ENCODE measurements at places on chromosomes 12 and 14.

DNA sequence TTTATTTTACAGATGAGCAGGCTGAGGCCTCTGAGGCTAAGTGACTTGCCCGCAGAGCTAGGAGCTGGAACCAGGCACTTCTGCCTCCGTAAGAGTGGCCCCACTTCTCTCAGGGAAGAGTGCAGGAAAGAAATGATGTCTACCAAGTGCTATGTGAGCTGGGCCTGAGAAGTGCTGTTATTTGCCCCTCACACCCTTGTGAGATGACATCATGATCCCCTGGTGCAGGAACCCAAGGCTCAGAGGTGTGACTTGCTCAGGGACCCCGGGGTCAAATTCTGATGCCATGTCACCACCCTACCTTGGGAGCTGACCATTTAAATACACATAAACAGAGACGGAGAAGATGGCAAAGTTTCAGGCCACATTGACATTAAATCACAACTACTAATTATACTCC is 63.7 kb upstream of the DDX11 start:
- DNase-seq: no peak

DNA sequence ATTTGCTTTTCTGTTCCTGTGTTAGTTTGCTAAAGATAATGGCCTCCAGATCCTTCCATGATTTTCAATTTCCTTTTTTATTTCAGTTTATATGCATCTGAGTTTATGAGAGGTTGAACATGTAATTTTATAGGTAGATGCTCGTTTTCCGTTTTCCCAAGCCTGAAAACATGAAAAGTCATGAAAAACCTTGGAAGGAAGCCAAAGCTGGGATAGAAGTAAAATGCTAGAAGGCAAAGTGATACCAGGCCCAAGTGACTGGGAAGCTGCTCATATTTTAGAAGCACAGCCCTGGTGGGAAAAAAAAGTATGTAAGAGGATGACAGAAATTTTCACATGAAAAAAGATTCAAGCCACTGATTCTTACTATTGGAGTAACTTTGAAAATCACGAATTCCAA is 290.8 kb downstream of the PRKD1 start:
- DNase-seq: no peak

DNA sequence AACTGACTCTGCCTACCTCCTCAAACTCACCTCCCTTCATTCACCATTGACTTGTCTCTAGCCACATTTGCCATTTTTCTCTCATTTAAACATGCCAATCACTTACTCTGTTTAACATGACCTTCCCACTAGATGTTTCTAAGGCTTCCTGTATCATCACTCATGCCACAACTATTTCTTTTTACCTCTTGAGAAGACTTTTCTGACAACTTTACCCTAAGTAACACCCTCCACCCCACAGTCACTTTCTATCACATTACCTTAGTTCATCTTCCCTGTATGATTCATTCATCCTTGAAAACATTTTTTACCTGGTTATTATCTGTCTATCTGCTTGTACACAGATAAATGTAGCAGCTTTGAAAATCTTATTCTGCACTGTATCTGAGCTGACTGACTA is 19.4 kb downstream of the PLCZ1 start:
- DNase-seq: no peak

DNA sequence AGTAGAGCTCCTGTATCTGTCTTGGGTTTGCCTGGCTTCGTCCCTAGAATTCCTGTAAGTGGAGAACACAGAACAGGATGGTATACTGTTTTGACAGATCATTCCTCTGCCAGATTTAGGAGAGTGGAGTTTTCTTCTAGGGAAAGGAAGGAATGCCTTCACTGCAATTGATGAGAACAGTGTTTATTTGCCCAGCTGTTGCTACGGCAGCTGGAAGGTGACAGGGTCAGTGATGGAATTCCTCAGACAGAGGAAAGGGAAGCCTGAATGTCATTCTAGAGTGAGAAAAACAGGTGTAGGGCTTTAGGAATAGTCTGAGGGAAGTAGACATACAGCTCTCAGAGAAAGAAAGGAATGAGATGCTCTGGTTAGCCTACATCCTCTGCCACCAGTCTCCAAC is 11.7 kb downstream of the CSRNP2 start:
- no peak for DNase-seq

DNA sequence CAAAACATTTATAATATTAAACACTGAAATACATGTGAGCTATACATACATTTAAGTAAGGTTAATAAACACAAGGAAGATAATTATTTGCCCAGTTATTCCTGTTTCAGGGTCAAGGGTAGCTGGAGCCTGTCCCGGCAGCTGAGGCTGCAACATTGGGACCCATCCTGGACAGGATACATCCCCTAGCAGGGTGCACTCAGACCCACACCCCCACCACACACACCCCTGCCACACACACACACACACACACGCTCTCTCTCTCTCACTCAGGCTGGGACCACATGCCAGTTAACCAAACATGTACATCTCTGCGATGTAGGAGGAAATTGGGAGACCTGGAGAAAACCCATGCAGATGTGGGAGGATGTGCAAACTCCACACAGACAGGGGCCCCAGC is 112.6 kb upstream of the TMCC3 start:
- DNase-seq: no peak

DNA sequence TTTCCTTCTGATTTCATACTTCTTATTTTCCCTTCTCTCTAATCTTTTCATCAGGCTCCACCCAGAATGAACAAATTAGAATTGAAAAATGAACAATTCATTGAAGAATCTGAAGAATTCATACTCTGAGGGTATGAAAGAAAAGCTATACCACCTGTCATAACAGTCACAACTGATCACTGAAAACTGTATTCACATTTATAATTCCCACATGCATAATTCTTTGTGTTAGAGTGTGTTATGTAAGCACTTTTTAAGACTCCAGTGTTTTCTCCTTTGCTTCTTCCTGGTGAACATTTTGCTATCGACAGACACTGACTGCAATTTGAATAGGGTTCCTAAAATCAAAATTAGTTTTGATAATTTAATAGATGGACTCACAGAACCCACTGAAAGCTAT is 271.2 kb downstream of the SLC16A7 start:
- no peak for DNase-seq

- DNase-seq: no peak
Measured at GRCh38 chr14:101843665-101844064, 82.2 kb downstream of the PPP2R5C start.

DNA sequence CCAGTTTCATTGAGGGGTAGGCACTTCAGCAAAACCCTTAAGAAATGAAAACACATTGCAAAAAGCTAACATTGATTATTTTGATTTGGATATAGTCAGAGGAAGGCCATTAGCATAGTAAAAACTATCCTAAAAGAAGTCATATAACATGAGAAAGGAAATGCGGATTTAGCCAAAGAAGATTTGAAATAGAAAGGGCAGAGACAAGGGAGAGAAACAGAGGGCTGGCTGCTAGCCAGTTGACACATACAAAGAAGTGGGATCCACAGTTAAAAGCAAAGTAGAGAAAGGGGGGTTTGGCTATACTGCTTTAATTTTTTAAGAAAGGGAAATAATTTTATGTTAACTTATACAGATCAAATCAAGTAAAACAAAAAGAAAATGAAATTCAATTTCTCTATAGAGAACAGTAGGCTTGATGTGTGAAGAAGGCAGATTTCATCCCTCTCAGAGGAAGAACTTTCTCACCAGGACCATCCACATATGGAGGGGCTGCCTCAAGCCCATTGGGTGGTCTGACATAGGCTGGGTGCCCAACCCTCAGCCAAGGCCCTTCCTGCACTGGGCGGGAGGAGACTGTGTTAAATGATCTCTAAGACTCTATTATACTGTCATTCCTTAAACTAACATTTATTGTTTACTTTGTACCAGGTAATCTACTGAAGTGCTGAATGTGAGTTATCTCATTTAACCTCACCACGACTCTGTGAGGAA is 420.3 kb downstream of the CCDC91 start:
- DNase-seq: no peak

DNA sequence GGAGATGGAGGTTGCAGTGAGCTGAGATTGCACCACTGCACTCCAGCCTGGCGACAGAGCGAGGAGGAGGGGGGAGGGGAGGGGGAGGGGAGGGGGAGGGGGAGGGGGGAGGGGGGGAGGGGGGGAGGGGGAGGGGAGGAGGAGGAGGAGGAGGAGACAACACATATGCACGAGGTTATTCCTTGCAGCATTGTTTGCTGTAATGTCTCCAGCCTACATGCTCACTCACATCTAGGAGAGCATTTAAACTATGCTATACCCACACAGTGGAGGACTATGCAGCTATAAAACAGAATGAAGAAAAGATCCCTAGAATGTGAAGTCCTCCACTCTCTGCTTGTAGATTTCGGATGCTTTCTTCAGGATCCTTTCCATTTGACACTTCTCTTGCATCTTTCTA is 3.5 kb upstream of the HIGD1C start:
- no peak for DNase-seq

GRCh38 chr14:105120056-105120455 is 48.5 kb downstream of the JAG2 start:
- DNase-seq: no peak

DNA sequence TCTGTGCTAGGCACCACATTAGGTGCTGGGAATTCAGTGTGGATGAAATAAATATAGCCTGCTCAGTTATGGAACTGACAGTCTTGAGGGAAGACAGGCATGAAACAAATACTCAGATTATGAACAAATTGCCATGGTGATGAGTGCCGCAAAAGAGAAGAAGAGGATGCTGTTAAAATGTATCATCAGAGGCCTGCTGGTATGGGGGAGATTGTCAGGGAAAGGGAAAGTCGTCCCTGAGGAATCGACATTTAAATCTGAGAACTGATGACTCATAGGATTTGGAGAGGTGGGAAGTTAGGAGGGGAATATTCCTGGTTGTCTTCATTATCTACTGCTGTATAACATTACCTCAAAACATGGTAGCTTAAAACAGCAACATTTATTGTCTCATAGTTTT is 42.0 kb downstream of the PPP1R36 start:
- no peak for DNase-seq

DNA sequence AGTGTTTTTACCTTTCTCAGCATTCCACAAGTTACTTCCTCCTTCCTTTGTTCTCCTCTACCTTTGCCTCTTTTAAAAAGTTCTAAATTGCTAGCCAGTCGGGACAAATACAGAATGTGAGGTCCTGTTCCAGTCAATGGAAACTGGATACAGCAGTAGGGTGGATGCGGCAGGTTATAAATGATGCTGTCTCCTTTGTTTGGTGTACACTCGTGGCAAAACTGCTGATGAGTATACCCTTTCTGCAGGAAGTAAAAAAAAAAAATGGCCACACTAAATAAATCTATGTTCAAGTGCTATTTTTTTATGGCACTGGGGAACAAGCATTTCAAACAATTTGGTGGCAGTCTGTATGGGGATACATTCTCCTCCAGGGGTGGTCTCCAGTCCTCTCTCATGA is 27.5 kb downstream of the KLRK1 start:
- no peak for DNase-seq

DNA sequence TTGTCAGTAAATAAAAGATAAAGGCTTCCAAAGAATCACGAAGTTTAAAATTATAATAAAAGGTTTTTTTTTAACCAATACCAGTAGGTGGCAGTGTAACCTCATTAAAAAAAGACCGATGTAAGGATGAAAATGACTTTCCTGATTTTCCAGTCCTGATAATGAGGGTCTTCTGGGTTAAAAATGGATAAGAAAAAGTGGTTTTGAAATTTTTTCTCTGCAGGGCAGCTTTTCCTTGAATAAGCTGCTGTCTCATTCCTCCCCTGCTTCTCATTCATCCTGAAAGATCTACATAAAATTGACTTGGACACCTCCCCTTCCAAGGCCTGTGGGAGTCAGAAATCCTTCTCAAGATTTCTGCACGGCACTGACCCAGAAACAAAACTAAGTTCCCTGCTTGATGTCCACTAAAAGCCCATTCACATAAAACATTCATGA is 58.9 kb upstream of the FBXO33 start:
- DNase-seq: no peak

DNA sequence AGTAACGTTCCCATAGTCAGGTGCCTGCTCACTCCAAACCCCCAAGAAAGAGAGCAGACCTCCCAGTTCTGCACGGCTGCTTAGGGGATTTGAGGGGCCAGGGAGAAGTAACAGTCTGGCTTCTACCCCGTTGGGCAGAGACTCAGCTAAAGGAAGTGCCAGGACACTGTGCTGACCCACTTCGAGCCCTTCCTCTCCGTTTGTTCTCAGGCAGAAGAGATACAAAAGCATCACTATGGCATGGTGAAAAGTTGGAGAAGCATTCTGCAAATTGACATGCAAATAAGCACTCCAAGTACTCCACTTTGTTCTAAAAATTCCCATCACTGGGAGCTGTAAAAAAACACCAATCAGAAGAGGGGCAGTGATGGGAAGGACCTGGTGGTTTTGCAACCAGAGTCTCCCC is 239.1 kb downstream of the EGLN3 start:
- DNase-seq: no peak

GRCh38 chr12:12540261-12541013 is 22.2 kb downstream of the DUSP16 start:
- no peak for DNase-seq

All from cerebellar nuclear complex (tissue), 1 donor.